ENCODE measurements at places on chromosomes 1 and 21. TPM values are rescaled to one million over a fixed set of nuclear protein-coding genes. Genes with fewer than 3 reads are reported as not detected.

Gene LDLRAD1
- not detected for total RNA-seq

Gene SPRR2E
- total RNA-seq = not detected

GRCh38 chr1:179121159-179121938, 39.5 kb downstream of the TOR3A start:
- DNase-seq = peak; percentile 16

DNA sequence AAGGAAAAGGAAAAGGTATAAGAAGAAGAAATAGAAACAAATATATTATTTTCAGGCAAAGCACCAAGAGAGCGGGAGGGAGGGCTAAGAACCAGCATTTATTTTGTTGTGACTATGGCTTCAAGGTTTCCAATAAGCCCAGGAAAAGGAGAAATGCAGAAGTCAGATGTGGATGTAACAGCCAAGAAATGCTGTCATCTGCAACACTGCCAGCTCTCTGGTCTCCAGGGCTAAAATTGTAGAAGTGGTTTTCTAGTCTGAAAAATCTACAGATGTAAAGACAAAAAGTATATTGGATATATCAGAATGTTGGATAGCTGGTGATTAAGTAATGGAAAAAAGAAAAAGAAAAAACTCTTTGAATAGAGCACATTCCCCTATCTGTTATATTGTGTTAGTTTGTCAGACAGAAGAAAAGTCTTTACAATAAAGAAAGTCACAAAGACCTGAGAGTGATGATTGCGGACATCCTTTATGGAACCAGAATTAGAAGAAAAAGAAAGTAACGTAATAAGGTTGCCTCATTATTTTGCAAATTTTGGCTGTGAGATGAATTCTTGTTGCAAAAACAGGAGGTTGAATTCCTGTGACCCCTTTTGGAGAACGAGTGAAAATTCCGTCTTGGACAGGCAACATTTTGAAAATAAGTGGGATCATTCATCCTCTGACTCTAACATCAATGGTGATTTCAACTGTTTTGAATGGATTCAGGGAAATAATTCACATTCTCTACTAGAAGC, 938.1 kb downstream of the TTLL7 start:
- DNase-seq = no peak

GRCh38 chr21:46594276-46594675, 10.6 kb downstream of the S100B start:
- no peak for DNase-seq

- no peak for DNase-seq
Measured at GRCh38 chr1:232590744-232591082, 39.2 kb downstream of the SIPA1L2 start.

- DNase-seq = no peak
Measured at GRCh38 chr1:45348609-45348965, 8.3 kb upstream of the MUTYH start.
